ENCODE measurements at places on chromosomes 16 and 17.
A peak's percentile ranks its signal among the peaks of the same experiment; 100 is the strongest.

DNA sequence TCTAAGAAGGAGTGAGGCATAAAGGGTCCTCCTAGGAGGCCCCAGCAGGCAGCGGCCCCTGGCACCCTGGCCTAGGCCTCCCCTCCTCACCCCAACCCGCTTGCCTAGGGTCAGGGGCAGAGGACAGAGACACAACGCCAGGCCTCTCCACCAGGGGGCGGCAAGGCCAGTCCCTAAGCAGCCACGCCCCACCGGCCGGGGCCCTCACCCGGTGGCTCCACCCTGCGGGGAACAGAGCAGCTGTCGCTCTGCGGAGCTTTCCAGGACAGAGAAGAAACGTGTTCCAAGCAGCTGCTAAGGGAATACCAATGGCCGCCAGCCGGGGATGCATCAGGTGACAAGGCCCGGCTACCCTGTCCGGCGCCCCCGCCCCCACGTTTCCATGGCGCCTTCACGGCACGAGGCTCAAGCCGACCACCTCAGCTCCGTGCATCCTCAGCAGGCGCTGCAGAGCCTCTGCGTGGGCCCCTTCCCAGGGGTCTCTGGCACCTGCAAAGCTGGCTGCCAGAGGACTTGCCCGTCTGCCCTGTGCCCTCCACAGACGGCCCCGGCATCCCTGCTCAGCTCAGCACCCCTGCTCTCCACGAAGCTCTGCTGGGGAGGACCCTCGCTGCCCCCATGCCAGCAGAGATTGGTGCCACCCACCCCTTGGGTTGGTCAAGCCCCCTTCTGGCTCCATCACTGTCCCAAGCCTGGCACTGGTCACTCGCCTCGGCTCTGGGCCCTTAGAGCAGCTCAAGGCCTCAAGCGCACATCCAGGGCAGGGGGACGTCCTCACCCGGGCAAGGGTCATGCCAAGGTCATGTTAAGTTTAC lies 5.6 kb downstream of the ZNF598 start:
- DNase-seq, result peak; percentile 76

GRCh38 chr16:14310519-14310991 lies 239.4 kb downstream of the MRTFB start:
- peak; percentile 23 for DNase-seq

- DNase-seq, result no peak
Observed at GRCh38 chr17:33017366-33017765, 25.7 kb downstream of the SPACA3 start.

DNA sequence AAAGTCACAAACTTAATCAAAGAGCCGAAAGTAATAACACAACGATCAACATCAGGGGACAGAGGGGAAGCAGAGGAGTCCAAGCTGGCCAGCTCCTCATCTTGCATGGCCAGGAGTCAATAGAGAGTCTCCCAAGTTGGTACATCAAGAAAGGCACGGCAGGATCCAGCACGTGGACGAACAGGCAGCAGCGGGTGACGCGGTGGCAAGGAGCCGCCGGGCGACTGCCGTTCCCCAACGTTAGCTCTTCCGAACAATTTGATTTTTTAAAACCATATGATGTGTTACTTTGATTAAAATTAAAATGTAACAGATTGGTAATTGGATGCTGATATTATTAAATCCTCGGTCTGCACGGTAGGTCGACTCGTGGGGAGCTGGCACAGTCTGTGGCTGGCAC lies 81.8 kb upstream of the DOC2B start:
- no peak for DNase-seq

GRCh38 chr17:78329263-78330059 lies 30.4 kb downstream of the SOCS3 start:
- peak; percentile 96 for DNase-seq

GRCh38 chr16:74322301-74322710 lies 25.7 kb downstream of the PSMD7 start:
- DNase-seq, result no peak

DNA sequence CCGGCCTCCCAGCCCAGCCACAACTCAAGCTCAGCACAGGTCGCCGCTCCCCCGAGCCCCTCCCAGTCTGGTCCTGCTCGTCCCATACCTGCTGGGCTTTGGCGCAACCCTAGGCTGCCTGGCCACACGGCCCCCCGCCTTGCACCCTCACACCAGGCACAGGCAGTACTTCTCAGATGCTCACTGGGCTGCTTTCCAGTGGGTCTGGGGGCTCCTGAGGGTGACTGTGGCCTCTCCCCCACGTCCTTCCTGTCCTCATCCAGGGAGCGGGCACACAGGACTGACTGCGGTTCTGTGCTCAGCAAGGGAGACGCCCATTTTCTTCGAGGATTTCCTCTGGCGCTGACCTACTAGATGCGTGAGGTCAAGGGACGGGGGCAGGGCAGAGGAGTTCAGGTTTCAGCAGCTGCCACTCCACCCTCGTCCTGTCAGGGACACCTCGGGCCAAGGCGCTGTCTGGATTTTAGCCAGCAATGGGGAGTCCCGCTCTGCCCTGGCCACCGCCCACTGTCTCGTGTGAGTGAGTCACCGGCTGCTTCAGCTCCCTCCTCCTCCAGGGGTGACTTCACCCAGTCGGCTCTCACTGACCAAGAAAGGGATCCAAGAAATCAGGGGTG lies 115.8 kb downstream of the NPIPB11 start:
- DNase-seq, result peak; percentile 91

DNA sequence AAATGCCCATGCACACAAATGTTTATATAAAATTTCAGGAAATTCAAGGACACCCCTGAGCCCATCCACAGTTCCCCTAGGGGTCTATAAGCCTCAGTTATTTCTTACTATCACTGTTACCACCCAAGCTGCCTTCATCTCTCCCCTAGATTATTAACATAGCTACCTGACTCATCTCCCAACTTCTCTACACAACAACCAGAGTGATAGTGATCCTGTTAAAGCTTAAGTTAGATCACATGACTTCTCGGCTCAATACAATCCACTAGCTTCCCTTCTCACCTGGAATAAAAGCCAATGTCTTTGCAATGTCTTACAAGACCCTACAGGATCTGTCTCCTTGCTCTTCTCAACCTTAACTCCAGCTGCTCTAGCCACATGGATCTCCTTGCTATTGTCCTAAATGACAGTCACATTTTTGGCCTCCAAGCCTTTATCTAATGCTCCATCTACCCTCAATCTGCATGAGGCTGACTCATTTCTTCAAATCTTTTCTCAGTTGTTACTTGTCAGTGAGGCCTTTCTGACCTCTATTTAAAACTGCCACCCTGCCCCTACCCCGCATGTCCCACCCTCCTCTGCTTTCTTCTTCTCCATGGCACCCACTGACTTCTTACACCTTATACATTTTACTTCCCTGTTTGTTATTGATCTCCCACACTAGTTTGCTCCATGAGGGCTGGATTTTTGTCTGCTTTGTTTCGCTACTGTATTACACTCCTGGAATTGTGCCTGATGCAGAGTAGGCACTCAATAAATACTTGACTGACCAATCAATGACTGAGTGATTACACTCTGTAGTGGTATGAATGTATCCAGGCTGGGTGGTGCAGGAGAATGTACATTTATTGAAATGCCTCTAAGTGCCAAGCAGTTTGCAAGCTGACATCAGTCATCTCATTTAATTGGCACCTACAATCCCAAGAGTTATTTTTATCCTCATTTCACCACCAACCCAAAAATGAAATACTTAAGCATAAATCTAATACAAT lies 5.2 kb upstream of the LIG3 start:
- no peak for DNase-seq

DNA sequence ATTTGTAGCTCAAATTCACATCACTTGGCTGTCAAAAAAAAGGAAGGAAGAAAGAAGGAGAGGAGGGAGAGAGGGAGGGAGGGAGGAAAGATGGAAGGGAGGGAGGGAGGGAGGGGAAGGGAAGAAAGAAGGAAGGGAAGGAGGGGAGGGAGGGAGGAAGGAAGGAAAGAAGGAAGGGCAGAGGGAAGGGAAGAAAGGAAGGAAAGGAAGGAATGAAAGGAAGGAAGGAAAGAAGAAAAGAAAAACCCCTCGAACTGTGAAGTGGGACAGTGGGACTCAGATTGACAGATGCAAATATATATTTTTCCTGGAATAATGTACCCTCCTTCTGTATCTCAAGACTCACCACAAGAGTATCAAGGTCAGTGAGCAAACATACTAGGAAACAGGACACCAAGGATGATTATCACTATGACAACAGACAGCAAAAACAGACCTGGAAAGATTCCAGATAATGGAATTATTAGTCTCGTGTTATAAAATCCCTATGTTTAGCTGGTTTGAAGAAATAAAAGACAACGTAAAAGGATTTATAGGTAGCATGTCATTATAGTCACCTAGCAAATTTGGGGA lies 24.2 kb upstream of the ABCA3 start:
- no peak for DNase-seq

- DNase-seq, result no peak
Observed at GRCh38 chr16:56551796-56552738, 12.8 kb upstream of the MT4 start.

DNA sequence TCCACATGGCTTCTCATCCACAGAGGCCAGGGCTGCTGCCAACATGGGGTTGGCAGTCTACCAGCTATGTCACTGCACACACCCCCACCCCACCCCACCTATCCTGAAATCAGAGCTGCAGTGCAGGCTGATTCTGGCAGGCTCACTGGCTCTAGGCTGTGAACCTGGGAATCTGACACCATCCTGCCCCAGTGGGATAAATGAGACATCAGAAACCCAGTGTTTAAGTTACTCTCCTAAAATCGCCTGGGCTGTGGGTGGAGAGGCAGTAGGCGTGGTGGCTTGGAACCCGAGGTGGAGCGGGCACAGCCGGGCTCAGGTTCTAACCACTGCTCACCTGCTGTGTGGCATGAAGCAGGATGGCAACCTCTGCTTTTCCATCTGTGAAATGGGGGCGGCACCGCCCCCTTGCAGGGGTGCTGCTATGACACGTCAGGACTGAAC lies 5.6 kb downstream of the SLC38A8 start:
- DNase-seq, result no peak

- no peak for DNase-seq
Observed at GRCh38 chr17:413016-413350, 60.4 kb upstream of the RPH3AL start.

DNA sequence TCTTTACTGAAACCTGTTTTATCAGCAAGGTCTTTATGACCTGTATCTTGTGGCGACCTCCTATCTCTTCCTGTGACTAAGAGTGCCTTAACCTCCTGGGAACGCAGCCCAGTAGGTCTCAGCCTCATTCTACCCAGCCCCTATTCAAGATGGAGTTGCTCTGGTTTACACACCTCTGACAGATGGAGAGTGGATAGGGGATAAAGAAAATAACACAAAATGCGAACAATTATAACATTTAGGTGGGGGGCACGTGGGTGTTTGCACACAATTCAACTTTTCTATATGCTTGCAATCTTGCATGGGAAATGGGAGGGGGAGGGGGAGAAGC lies 83.3 kb downstream of the RMI2 start:
- DNase-seq, result no peak

DNA sequence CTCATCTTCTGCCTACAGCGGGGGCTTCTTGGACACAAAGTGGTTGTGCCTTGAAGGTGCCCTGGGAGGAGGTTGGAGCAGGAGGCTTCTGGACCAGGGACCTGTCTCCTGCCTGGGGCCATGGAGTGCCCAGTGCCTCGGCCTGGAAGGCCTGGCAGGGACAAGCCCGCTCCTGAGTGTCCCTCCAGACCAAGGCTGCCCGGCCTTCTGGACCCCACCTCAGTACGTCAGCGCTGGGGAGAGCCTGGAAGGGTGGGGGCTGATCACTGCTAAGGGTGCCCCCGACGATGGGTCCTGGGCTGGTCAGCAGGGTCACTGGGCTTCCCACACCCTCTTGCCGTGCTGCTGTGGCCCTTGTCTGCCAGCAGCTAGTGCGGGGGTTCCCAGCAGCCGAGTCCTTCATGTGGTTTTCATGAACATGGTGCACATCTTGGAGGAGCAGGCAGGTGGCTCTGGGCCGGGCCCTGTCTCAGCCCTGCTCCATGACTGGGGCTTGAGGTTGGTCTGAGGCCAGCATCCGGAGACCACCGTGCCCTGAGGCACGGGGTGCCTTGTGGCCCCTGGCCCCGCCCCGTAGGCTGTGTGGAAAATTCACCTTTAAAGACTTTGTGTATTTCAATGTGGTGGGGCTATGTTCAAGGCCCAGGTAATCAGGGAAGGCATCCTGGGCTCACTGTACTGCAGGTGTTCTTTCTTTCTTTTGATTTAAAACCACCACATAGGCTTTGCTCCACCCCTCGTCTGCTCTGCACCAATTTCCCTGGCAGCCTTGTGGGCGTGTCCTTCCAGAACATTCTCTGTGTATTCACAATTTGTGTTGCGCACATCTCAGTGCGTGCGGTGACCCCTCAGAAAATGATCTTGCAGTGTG lies 22.4 kb downstream of the MGRN1 start:
- DNase-seq, result no peak

DNA sequence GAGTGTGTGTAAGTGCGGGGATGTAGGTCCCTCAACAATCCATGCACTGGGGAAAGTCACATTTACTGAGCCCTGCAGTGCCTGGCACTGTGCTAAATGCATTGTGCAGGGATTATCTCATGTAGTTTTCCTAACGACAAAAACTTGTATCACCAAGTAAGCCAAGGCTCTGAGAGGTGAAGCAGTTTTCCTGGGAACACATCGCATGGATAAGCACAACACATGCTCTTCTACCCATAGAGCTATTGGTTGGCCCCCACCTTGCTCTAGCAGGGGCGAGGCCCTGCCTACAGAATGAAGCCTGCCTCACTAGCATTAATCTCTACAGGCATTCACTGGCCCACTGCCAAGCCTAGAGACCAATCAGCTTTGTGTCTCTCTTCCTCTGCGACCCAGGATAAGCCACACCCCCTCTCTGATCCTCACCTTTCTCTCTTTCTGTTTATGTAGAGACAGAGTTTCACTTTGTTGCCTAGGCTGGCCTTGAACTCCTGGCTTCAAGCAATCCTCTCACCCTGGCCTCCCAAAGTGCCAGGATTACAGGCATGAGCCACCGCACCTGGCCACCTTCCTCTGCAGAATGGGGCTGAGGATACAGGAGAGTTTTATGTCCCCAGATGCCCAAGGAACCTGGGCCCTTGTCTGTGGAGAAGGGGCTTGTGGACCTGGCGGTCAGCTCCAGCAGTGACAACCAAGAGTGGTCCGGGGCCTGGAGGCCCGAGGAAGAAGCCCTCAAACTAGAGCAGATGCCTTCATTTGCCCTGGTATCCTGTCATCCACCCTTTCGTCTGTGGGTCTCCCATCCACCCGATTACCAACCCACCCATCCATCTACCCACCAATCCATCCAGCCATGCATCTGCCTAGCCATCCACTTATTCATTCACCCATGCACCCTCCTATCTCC lies 12.8 kb downstream of the CDH16 start:
- peak; percentile 21 for DNase-seq

- no peak for DNase-seq
Observed at GRCh38 chr17:55842405-55843158, 91.7 kb downstream of the PCTP start.

- no peak for DNase-seq
Observed at GRCh38 chr17:64022611-64023063, 2.2 kb upstream of the ICAM2 start.
